ENCODE measurements at places on chromosomes 2 and 18.

DNA sequence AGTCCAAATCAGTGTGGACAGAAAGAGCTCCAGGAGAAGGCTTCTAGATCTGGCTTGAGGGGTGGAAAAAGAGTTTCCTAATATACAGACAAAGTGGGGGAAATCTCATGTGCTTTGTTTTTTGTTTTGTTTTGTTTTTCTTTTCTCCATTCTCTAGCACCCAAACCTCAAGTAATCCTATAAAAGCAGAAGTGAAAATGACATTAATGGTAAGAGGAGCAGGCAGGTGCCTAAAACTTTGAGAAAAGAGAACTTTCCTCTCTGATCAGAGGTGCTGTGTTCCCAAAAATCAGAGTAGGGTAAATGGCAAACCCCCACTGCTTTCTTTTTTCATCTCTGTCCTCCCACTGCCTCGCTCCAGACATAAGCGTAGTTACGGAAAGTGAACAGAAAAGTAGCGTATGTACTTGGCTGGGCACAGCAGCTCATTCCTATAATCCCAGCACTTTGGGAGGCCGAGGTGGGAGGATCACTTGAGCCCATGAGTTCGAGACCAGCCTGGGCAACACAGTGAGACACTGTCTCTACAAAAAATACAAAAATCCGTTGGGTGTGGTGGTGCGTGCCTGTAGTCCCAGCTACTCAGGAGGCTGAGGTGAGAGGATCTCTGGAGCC is 77.8 kb downstream of the FAM161A start:
- no peak for DNase-seq

DNA sequence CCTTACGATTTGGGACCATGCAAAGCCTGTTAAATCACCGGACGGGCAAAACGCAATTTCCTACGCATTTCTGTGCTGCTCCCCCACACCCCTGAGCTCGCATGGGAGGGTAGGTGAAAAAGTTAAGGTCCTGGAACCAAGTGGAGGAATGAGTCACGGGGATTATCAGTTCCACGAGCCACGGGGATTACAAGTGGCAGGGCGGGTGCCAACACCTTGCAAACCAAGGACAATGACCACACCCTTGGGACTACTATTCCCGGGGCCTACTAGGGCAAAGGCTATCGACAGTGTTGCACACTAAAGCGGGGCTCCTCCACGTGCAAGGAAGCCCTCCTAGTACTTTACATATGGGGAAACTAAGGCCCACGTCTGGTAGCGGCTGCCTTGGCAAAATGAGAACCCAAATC is 447 bp downstream of the RETSAT start:
- no peak for DNase-seq

GRCh38 chr2:173357346-173357745 is 2.7 kb downstream of the CDCA7 start:
- no peak for DNase-seq

DNA sequence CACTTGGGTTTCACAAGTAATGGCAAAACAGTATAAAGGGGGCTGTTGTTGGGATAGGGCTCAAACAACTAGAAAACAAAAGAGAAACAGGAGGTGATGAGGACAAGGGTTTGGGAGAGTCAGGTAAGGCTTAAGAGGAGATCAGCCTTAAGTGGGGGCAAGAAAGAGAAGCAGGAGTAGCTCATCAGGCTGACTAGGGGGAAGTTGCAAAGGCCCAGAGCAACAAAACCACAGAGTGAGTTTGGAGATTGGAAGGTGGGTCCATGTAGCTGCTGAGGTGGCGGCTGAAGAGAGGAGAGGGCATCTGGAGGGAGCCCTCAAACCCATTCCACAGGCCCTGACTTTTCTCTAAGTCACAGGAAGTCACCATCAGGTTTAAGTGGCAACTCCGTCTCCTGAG is 126.0 kb downstream of the MREG start:
- DNase-seq = no peak

GRCh38 chr2:71001981-71002570 is 7.4 kb upstream of the TEX261 start:
- no peak for DNase-seq

DNA sequence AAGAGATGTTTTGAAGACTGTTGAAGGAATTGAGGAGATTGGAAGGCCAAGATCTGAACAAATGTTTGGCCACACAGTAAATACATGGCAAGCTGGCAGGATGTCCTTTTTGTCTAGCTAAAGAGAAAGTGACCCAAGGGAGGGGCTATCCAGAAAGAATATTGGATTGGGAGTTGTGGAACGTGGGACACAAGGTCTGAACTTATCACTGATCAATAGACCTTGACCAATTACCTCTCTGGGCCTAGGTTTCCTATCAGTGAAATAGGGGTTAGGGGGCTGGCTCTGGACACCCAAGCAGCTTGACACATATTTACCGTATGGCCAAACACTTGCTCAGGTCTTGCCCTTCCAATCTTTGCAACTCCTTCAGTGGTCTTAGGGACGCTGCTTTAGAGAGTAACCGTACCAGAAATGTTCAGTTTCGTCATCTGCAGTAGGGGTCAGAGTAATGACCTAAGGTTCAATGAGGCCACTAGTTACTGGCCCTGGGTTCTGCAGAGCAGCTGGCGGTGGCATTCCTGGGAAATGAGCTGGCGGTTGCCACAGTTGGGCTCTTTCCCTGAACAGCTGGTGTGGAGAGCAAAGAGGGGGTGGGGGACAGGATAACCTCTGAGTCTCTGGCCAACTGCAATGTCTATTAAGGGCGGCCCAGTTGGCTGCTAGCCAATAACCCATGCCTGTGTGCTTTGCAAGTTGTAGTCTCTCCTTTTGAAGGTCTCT is 70.1 kb upstream of the STPG4 start:
- DNase-seq = no peak

DNA sequence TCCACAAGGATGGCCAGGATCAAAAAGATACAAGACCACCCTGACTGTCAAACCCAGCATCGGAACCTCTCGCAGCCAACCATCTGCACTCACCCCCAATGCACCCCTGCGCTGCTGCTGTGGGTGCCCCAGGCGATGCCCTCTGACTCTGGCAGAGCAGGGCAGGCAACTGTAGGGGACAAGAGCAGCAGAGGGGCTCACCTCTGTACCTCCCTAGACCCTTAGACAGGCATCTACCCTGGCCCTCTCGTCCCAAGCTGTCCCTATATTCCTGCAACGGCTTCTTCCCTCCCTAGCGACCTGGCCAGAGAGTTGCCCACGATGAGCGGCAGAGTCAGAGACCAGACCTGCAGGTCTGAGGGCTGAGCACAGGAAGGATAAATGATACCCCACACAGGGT is 128.2 kb downstream of the HDAC4 start:
- no peak for DNase-seq

GRCh38 chr2:223692191-223692947 is 90.2 kb upstream of the SCG2 start:
- no peak for DNase-seq

DNA sequence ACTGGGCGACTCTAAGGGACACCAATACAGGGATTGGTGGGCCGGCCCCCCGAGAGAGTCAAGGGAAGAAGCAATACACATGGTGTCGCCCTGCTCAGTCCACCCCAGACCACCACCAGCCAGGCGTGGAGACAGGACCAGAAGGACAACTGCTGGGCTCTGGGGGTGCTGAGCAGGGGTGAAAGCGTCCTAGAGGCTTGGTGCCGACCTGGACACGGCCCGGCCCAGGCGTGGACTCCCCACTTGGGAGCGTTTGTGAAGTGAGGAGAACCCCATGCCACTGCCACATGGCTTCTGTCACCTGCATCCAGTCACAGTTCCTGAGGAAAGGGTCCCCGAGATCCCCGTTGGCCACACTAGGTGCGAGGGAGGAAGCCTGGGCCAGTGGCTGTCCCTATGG is 35.4 kb upstream of the ITM2C start:
- no peak for DNase-seq

DNA sequence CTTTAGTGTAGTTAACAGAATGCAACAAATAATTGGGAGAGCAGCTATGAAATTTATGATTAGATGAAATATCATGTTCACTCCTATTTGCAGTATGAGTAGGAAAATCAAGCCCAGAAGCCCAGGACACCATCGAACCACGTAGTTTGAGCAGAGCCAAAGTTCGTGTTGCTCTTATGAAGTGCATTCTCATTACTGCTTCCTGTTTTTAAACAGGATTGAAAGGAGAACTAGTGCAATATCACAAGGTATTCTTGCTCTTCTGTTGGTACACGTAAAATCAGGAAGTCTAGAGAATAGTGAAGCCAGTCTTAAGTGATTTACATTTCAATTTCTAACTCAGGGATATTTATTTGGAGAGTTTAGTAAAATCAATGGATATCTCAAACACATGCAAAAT is 21.1 kb downstream of the ARHGAP15 start:
- DNase-seq = no peak
